SK-MEL-5 (cell line): ENCODE measurements at places on chromosomes 3 and 15. TPM values are rescaled to one million over a fixed set of nuclear protein-coding genes. Genes with fewer than 3 reads are reported as not detected.
A peak's percentile ranks its signal among the peaks of the same experiment; 100 is the strongest.

GRCh38 chr15:33145447-33145846 is 49.1 kb downstream of the FMN1 start:
- DNase-seq: peak; percentile 87

RHOV gene
- 0.32 and 0.82 TPM in 2 replicates for total RNA-seq

DNA sequence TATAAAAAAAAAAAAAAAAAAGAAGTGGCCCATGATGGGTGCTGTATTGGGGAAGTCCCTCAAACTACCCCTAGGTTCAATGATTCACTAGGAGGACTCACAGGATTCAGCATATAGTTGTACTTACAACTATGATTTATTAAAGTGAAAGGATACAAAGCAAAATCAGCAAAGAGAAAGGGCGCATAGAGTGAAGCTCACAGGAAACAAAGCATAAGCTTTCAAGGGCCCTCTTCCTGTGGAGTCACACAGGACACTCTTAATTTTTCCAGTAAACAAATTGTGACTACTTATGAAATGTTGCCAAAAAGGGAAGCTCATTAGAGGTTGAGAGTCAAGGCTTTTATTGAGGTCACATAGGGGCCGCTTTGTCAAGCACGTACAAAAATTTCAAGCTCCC is 153.7 kb upstream of the GAP43 start:
- DNase-seq: no peak

- DNase-seq: no peak
Observed at GRCh38 chr15:87631093-87631492, 625.4 kb downstream of the NTRK3 start.

GRCh38 chr3:52123106-52123725 is 31.0 kb downstream of the POC1A start:
- DNase-seq: peak; percentile 71

- no peak for DNase-seq
Observed at GRCh38 chr3:100245927-100246326, 14.9 kb upstream of the TBC1D23 start.

AGTR1 gene
- total RNA-seq: 0.08 and 0.13 TPM in 2 replicates

P2RY12 gene
- total RNA-seq: not detected in 2 replicates

SPINK8 gene
- not detected in 2 replicates for total RNA-seq

DNA sequence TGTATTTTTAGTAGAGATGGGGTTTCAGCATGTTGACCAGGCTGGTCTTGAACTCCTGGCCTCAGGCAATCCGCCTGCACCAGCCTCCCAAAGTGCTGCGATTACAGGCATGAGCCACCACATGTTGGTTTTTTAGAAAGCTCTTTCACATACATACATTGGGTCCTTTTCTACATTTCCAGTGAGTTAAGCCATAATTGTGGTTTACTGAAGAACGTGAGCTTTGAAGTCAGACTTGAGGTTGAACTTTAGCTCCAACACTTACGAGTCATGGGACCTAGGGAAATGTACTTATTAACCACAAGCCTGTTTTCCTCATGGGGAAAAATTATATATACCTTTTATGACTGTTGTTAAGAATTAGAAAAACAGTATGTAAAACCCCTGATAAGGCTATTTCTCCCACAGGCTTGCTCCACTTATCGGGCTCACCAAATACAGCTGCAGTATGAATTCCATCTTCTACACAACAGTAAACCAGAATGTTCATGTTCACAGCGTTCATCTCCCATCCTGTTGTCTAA is 39.0 kb downstream of the GPR160 start:
- no peak for DNase-seq

GRCh38 chr3:106058475-106058874 is 189.7 kb upstream of the CBLB start:
- no peak for DNase-seq

DNA sequence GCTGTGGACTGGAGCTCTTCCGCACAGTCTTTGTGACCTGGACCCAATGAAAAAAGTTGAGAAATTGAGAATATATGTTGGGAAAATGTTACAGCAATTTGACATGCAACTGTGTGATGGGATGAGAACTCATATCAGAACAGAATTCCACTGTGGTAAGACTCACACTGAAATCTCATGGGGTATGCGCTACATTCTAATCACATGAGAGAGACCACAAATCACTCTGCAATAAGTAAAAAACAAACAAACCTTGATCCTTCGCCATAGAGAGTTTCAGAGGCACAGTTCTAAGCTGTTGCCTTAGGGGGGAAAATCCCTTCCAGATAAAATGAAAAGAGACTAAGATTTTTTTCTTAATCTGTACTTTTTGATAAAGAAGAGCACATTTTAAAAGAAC is 37.3 kb downstream of the LMCD1 start:
- DNase-seq: no peak

DNA sequence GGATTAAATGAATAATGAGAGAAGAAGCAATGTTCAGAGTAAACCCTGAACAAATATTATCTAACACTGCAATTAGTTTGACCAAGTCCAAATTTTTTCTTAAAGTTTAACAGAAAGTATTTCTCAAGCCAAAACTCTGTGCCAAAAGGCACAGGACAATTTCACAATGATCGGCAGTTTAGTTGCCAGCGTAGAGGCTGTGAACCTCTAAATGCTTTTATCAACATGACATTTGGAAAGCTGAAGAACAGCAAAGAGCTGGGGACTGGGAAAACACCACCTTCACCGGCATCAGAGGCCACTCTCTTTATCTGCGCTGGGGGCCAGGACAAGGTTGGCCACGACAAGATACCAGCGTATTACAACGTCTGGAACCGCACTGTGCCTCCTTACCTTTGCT is 125.6 kb downstream of the ADAMTS17 start:
- DNase-seq: no peak

GRCh38 chr3:148381051-148381450 is 316.7 kb upstream of the AGTR1 start:
- no peak for DNase-seq

TIMP4 gene
- not detected in 2 replicates for total RNA-seq

FANCI gene
- 57.6 and 64.5 TPM in 2 replicates for total RNA-seq

DNA sequence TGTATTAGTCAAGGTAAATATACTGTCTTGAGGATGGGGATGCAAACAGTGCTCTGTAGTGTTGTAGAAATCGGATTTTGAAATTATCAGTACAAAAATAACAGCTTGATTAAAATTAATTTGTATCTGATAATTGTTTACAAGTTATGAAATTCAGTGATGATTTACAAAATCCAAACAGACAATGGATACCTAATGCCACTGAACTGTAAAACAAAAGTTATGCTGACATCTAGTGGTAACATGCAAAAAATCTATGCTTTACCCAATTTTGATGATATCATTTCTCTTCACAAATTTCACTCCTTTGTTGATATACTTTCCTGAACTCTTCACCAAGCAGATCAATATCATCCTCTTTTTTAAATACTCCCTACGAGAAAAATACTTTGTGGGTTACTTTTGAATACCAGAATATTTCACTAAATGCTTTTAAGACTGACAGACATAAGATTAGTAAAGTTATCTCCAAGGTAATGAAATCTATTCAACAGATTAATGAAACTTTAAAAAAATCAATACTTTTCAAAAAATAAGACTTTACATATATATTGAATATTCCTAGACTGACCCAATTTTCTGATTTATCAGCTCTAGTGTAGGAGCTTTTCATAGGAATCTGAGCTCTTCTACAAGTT is 36.0 kb downstream of the MNS1 start:
- DNase-seq: peak; percentile 64

LRTM1 gene
- not detected in 2 replicates for total RNA-seq

- no peak for DNase-seq
Observed at GRCh38 chr3:174675406-174675805, 183.7 kb upstream of the NAALADL2 start.

PRR20G gene
- not detected in 2 replicates for total RNA-seq

DNA sequence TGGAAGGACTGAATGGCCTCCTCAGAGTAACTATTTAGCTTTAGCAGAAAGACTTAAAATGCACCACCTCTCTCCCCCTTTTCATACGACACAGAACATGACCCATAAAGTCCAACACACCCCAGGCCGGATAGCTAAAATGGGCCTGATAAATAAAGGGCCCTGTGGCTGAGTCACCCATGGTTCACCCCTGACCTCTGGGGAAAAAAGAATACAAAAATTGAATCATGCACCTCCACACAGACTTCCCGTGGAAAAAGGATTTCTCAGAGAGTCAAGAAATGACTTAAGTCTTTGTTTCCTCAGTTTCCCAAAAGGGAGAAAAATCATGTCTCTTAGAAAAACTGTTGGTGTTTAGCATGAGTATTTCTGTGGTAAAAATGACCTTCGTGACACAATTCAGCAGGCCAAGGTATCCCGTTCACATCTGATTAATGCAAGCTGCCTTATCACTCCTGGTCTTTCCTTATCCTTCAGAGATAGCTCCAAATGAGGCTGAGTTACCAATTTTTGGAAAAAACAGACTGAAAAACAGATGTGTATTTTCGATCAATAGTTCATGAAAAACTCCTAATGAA is 34.0 kb upstream of the ARHGEF3 start:
- DNase-seq: no peak

GRCh38 chr3:158094235-158095110 is 11.7 kb downstream of the SHOX2 start:
- DNase-seq: no peak

DNA sequence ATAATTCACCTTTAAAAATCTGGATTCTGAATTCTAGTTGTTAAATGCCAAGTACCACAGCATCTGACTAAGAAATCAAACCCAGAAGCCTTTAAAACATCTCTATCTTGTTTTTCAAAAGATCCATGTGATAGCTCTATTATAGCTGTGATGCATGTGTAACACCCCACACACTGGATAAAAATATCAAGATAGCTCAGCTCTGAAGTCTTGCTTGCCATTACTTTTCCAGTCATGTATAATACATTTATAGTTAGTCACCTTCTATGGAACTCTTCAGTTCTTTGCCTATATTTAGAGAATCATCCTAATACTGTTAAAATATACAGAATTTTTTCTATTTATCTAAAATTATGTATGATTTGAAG is 11.6 kb downstream of the ARPP19 start:
- no peak for DNase-seq

DNA sequence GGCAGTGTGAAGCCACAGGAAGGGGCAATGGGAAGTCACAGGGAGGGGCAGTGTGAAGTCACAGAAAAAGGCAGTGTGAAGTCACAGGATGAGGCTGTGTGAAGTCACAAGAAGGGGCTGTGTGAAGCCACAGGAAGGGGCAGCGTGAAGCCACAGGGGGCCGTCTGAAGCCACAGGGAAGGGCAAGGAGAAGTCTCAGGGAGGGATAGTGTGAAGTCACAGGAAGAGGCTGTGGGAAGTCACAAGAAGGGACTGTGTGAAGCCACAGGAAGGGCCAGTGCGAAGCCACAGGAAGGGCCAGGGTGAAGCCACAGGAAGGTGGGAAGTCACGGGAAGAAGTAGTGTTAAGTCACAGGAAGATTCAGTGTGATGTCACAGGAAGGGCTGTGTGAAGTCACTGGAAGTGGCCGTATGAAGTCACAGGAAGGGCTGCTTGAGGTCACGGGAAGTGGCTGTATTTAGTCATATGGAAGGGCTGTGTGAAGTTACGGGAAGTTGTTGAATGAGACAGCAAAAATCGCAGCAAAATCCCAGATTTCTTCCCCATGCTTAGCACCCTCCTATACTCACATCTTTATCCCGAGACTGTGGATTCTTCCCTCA is 38.6 kb downstream of the GASK1A start:
- no peak for DNase-seq

GRCh38 chr3:50599716-50600118 is 11.9 kb downstream of the CISH start:
- DNase-seq: no peak

DNA sequence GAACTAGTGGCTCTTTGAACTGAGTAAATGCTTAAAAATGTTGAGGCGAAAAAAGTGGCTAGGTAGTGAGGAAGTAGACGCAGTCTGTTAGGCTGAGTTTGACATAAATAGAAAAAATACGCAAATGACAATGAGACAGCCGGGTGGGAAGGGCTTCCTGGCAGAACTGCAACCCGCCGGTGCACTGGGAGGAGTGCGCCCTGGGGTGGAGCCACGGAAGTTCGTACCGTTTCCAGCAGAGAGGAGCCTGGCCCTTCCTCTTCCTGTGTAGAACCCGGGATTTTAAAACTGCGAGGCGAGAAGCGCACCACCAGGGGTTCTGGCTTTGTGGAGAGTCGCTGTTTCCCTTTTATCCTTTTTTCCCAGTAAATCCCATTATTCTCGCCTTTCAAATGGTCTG is 602.6 kb downstream of the PYDC2 start:
- DNase-seq: peak; percentile 54

RBP2 gene
- not detected in 2 replicates for total RNA-seq

DNA sequence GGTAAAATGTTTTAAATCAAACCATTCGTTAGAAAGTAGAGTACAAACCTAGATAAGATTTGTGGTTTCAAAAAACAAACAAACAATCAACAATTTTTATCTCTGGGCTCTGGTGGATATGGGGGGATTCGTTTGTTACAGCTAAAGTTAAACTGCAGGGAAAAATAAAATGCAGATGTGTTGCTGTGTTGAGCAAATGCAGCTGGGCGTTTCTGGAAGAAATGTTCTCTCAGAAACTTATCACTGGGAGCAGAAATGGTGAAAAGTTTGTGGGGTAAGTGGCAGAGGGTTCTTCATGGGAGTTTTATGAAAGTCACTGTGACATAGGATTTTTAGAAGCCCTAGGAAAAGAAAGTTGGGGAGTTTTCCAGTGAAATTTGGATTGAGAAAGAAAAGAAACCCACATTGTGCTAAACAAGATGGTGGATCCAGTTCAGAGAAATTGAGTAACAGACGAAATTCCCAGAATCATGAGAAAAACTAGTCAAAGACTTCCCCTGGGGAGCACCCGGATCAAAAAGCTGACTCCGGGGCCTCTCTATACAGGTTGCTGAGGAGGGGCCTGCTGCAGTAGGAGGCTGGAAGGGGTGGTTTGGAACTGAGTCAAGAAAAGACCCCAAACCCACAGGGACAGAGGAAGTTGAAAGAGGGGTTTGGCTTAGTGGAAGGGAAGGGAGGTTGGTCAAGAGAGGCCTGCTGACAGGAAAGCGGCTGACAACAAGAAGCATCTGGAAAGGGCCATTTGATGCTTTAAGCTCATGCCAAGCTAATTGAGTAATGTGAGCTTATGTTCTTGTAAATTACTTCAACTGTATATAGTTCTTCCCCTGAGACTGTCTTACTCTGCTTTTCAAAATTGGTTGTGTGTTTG is 108.7 kb downstream of the RARB start:
- DNase-seq: no peak

- DNase-seq: peak; percentile 11
Observed at GRCh38 chr3:28287046-28287445, 45.6 kb downstream of the CMC1 start.

DNA sequence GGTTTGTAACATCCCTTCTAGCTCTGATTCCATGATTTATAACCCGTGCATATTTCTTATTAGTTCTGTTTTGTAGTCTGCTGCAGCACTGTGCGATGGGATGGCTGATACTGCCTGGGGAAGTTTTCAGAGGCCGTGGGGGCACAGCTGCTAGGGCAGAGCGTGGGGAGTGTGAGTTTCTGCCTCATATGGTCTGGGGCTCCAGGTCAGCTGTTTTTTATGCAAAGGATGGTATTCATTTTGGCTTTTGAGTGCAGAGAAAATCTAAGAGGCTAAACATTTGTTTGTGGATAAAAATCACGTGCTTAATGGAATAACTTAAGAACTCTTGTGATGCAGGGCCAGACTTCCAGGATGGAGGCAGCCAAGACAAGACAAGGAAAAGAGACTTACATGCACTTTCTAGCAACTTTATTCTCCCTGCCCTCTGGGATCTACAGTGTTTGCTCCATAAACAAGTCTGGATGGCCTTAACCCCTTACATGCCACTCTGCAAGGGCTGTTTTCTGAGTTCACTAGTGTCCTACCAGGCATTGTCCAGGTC is 45.5 kb upstream of the CFAP161 start:
- DNase-seq: no peak
